Motor neuron (in vitro differentiated cells): ENCODE measurements at places on chromosomes 5 and 9. TPM values are rescaled to one million over a fixed set of nuclear protein-coding genes. Genes with fewer than 3 reads are reported as not detected.

SCGB3A2 gene
- total RNA-seq: not detected in 2 replicates

ERAP2 gene
- 9.9 and 15.1 TPM in 2 replicates for total RNA-seq

- no peak for ATAC-seq
Measured at GRCh38 chr9:137452761-137453642, 6.1 kb downstream of the NSMF start.

- ATAC-seq: no peak
Measured at GRCh38 chr5:21774801-21775200, 1078.3 kb downstream of the CDH12 start.

- no peak for ATAC-seq
Measured at GRCh38 chr9:135618866-135619598, 20.3 kb downstream of the GLT6D1 start.

GRCh38 chr5:176447591-176447977 lies 601 bp upstream of the FAF2 start:
- peak; percentile 43 for ATAC-seq

- peak; percentile 87 for ATAC-seq
Measured at GRCh38 chr5:149471406-149472183, 79.6 kb downstream of the CSNK1A1 start.
